ENCODE measurements at places on chromosomes 6 and 20.

DNA sequence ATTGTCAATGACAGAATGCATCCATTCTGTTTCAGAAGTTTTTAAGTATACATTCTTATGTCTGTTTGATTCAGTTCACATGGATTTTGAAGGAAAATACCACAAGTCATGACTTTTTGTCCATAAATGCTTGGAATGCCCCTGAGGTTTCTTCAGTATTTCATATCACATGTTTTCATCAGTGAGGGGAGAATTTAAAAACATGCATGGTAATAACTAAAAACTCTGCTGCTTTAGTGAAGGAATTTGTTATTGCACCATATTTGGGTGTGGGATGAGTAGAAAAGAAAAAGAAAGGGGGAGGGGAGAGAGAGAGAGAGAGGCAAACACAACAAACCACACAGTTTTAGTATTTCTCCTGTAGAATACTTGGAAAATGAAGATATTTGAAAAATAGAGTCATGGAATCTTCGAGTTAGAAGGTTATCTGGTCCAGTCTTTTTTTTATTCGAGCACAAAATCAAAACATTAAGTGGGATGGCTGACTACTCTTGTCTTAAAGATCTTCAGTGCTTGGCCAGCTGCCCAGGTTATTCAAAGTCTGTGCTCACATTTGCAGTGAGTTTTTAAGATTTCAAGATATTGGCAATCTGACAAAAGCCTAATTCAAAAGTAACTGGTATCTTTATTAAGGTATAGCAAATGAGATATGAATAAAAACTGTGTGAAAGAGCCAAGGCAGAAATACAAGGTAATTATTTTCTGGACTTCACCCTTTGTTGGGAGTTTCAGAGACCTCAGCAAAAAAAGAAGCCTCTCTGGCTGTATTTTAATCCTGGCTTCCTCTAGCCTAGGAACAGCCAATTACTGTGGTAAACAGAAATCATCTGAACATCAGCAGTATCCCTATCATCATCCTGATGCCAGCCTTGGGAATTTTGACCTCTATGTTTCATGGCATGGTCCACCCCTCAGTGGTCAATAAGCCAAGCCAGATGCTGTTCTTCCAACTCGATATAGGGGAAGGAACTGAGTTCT lies 687.9 kb upstream of the CITED2 start:
- DNase-seq: no peak

GRCh38 chr6:142845143-142845571 lies 99.8 kb downstream of the HIVEP2 start:
- DNase-seq: no peak

DNA sequence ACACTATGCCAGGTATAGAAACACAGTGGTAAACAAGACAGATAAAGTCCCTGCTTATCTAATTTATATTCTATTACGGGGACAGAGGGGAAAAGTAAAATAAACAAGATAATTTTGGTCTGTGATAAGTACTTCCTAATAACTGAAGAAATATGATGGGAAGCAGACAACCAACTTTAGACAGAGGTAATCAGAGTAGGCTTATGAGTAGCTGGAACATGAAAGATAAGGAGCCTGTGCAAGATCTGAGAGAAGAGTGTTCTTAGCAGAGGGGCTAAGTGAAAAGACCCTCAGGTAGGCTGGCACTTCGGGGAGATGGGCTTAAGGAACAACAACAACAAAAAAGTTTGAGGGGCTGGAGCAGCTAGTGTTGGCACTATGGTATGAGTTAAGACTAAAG lies 4.1 kb downstream of the RNF8 start:
- no peak for DNase-seq

DNA sequence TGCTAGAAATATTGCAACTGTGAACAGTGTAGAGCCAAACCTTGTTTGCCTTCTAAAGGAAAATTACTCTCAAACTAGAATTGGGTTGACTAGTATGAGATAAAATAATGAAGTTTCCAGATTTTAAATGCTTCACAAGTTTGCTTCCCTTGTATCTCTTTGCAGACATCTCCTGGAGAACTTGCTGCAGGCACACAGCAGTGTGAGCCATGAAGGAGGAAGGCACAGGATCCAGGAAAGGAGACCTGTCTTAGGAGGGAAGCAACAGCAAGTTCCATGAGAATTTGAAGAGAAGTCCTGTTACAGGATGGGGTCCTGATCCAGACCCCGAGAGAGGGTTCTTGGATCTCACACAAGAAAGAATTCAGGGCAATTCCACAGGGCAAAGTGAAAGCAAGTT lies 115.9 kb downstream of the BMP7 start:
- DNase-seq: no peak

DNA sequence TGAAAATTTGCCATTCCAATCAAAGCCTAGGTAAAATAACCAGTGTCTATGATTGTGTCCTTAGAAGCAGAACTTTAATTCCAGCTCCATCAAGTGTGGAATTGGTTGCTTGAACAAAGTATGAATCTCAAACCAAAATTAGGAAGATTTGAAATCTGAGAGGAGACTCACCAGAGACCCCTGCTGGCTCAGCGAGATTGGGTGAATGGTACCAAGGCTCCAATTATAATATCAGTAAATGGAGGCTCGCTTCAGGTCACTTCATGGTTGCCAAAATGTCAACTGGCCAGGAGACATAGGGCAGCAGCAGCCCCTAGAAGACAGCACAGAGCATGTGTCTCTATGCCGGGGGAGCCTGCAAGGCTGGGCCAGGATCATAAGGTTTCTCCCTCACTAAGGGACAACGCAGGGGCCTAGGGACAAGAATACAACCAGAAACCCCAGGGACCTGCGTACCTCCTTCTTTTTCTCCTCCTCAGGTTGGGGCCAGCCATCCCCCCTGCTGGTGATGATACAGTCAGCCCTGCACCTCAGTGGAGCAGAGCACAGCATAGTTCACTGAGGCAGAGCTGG lies 14.0 kb downstream of the RBL1 start:
- no peak for DNase-seq

GRCh38 chr20:33679758-33680485 lies 5.7 kb upstream of the NECAB3 start:
- no peak for DNase-seq

GRCh38 chr6:37696841-37697662 lies 631 bp downstream of the MDGA1 start:
- DNase-seq: no peak

GRCh38 chr20:56373942-56374341 lies 15.2 kb downstream of the FAM210B start:
- no peak for DNase-seq

DNA sequence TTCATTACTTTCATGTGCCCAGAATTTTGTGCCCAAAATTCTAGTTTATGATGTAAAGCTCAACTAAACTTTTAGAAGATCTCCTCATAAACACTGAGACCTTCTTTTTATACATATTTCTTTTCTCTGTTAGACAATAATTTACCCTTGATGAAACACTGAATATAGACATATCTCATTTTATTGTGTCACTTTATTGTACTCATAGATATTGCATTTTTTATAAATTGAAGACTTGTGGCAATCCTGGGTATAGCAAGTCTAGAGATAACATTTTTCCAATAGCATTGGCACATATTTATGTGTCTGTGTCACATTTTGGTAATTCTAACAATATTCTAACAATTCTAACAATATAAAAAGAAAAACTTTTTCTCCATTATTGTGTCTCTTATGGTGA lies 74.9 kb upstream of the POU3F2 start:
- no peak for DNase-seq

GRCh38 chr20:1622450-1622849 lies 2.6 kb upstream of the SIRPB1 start:
- DNase-seq: no peak

- no peak for DNase-seq
Observed at GRCh38 chr6:42618105-42618504, 54.3 kb downstream of the UBR2 start.

DNA sequence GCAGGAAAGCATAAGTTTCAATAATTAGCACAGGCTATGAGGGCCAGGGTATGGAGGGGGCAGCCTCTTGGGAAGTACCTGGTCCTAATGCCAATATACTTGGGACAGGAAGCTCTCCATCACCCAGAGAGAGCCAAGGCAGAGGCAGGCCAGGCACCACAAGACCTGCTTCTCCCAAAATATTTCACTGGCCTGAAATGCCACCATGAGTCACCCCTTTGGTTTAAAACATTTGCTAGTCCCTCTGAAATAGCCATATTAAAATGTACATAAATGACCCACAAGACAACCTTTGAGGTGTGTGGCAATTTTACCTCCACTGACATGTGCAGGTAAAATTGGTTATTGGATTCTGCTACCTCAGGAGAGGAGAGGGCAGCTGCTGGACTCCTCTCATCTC lies 23.4 kb upstream of the SCUBE3 start:
- DNase-seq: no peak

GRCh38 chr20:6044115-6044514 lies 9.7 kb downstream of the LRRN4 start:
- no peak for DNase-seq

Data from NCI-H1105 (cell line).